Jurkat, Clone E6-1 (cell line): ENCODE measurements at places on chromosomes 11 and 22.

DNA sequence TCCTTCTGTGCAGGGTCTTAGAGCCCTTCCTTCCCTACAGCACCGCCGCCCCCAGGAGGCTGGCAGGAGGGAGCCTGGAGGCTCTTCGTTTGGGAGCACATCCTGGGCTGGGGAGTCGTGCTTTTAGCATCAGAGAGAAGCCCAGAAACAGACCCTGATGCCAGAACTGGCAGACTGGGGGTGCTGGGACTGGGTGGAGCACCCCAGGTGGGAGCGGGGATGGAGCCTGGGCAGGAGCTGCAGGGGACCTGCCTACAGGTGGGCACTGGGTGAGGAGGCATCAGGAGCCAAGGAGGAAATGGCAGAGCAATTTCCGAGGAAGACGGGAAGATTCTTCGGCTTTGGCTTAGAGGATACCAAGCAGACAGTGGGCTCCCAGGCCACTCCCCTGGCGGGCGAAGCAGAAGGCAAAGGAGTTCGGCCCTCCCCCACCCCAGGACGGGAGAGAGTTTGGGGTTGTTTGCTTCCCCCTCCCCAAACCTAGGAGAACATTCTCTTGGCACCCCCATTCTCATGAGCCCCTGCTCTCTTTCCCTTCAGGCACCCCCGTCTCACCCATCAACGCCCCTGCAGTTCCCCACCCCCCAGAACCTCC is 1.1 kb downstream of the SYT7 start:
- DNase-seq = no peak

DNA sequence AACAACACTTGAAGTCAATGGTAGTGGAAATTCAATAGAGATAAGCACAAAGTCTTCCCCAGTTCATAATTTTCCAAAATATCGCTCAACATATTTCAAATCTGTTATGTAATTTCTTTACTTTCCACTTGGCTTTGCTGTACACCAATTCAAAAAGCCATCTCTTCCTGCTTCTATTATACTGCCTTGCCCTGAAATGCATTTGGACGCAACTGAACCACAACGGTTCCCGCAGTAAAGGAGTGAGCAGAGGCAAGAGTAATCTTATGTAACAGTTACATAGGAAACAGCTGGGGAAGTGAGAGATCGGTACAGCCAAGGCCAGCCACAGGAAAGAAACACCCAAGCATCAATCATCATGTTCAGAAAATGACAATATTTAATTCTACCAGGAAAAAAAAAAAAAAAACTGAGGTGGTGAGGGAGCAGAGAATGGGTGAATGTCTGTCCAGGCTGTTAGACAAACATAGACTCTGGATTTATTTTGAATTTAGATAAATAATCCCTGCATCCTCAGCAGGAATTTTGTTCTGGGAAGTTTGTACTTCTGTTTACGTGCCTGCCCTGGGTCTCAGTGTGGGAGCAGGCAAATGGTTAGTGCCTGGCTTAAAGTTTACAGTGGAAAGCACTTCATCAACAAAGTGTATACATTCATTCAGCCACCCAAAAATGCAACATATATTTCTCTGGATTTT is 392.2 kb downstream of the ETS1 start:
- DNase-seq = peak; percentile 92

DNA sequence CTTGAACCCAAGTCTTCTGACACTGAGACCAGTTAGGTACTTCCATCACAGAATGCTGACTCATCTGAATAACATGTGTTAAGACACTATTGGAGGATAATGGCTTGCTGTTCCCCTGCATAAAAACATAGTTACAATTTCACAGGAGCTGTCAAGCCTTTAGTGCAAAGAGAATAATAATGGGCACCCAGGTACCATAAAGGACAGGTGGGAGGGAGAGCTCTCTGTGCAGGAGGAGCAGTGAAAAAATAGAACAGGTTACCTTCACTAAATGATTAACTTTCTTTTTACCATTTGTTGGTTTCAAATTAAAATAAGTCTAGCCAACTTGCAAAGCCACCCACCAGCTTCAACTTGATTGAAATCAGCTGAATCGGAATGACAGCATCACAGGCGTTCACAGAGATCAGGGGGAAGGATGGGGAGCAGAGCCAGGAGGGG is 173.2 kb downstream of the DSCAML1 start:
- DNase-seq = no peak

DNA sequence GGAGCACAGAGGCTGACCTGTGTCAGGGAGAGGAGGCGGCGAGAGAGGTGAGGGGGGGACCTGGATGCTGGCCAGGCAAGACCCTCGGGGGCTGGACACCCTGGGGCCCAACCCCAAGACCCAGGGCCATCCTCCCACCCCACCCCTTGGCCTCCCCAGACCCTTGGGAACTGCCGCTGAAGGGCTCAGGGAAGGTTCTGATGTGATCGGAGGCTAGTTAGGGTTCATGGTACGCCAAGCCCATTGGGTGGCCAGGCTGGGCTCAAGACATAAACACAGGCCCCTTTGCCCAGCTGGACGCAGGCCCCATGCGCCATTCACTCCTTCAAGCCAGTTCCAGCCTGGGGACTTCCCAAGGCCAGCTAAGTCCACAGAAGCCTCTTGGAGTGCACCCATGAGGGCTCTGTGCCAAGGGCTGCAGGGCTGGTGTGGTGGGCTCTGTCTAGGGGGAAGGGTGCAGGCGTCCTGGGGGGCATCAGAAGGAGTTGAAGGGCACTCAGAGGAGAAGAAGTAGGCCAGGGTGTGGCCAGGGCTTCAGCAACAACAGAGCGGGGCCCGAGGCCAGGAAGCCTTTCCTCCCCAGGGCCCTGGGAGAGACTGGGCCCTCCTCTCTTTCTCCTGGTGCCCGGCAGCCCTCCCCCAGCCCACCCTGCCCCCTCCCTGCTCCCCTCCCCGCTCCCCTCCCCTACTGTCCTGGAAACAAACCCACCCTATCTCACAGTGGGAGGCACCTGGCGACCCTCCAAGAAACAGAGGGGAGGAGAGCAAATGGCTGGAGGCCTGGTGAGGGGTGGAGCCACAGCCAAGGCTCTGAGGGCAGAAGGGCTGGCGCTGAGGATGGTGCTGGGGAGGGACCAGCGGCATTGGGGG is 12.9 kb downstream of the TSPAN32 start:
- no peak for DNase-seq

DNA sequence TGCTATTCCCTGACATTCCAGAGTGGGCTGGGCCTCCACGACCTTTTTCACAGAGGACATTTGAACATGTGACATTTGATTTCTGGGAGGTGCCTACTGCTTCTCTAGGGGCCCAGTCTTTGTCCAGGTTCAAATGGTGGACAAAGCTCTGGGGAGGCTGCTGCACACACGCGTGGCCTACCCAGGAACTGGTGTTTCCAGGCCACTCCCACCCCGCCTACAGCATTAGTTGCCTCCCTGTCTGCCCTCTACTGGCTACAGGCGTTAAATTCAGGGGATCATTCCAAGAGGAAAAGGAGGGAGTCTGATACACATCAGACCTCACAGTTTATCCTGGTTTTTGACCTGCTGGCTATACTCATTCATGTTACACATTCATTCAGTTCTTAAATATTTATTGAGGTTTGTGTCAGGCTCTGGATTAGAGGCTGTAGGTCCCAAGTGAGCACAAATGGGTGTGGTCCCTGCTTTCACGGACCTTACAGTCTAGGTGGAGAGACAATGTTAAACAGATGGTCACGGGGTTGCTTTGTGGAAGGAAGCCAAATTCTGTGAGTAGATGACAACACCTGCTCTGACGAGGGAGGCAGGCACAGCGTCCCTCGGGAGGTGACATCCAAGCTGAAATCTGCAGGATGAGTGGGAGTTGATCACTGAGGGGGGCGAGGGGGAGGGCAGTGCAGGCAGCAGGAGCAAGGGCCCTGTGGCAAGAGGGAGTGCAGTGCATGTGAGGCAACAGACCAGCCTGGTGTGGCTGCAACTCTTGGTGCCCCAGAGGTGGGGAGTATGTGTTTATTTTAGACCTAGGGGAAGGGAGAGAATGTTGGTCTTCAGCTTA is 11.8 kb downstream of the TUB start:
- DNase-seq = peak; percentile 54

DNA sequence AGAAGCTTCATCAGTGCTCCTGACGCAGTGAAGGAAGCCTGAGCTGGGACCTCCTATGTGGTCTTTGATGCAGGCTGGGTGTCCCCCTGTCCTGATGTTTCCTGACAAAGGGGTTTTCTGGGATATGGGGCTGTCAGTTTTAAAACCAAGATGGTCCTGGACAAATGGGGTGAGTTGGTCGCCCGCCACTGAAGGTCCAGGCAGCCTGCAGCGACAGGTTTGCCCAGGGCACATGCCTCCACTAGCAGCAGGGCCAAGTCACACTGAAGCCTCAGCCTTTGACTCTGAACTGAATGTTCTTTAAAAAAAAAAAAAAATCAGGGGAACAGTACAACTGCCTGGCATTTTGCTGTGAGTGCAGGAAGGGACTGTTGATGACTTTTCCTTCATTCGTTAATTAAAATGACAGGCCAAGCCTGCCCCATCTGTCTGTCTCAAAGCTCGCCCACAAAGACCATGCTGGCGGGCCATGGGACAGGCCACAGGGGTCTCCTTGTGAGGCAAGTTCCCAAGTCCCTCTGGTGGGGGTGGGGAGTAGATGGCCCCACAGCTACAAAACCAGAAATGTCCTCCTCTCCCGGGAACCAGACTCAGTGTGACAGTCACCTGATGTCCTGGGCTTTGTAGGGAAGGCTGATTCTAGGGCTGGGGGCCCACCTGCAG is 274.8 kb downstream of the CTTN start:
- DNase-seq = no peak

DNA sequence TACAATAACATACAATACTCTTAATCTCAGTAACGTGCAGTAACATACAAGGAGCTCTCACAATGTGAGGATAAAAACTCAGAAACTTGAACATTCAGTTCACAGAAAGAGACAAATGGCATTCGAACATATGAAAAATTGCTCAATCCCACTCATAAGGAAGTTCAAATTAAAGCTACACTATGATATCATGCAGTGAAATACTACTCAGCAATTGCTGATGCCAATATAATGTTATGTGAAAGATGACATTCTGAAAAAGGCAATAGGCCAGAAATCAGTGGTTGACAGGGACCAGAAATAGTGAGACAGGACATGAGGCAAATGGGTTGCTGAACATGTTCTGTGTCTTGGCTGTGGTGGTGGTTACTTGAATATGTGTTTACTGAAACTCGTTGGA is 33.7 kb upstream of the PITPNB start:
- no peak for DNase-seq

DNA sequence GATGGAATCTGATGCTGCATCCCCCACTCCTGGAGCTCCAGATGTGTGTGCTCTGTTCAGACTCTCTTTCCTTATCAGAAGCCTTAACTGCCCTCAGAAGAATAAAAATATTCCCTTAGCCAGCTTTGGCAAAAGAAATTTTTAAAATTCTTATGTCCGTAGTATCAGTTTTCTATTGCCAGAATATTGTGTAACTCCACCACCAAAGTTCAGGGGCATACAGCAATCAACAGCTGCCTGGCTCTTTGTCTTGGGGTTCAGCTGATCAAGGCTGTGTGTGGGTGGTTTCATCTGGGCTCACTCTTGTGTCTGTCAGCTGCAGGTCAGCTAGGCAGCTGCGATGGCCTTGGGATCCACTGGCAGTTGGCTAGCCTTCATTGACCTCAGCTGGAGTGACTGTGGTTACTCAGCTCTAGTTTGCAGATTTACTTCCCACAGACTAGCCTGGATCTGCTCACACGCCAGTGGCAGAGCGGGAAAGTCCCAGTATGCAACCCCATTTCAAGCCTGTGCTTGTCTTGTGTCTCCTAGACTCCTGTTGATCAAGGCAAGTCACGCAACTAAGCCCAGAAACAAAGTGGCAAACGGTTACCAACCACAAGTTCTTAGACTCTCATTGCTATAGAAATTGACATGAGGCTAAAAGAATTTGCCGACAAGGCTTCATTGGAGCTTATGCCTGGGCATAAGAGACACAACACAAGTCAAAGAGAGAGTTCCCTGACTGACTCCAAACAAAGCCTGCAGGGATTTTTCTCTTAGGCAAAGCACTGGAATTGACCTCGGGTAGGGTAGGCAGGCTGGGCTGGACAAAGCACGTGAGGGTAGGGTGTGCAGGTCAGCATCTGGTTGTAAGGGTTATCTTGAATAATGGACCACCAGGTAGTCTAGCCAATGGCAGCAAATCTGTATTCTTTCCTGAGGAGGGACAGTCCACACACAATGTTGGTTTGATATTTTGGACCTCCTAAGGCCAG is 7.5 kb downstream of the TMEM138 start:
- no peak for DNase-seq

- DNase-seq = no peak
These were observed 62.9 kb upstream of the PRODH start for GRCh38 chr22:18999008-18999407.

- no peak for DNase-seq
These were observed 23.4 kb downstream of the SYT9 start for GRCh38 chr11:7275133-7275532.

DNA sequence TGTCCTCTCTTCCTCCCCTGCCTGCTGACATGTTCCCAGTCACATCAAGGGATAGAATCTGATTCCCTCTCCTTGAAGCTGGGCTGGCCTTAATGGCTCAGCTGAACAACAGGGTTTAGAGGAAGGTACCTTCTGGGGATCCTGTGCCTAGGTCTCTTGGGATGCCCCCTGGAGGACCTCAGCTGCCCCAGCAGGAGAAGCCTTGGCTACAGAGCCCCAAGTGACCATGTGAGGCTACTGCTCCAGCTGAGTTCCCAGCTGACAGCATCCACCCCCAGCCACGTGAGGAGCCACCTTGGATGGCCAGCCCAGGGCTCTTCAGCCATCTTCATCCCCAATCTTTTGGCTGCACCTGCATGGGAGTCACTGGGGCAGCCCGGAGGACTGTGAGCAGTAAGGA is 1499.3 kb downstream of the TBC1D22A start:
- no peak for DNase-seq

- DNase-seq = no peak
These were observed 959 bp downstream of the JOSD1 start for GRCh38 chr22:38699784-38700183.

GRCh38 chr11:127218275-127218608 is 217.7 kb upstream of the KIRREL3 start:
- no peak for DNase-seq

DNA sequence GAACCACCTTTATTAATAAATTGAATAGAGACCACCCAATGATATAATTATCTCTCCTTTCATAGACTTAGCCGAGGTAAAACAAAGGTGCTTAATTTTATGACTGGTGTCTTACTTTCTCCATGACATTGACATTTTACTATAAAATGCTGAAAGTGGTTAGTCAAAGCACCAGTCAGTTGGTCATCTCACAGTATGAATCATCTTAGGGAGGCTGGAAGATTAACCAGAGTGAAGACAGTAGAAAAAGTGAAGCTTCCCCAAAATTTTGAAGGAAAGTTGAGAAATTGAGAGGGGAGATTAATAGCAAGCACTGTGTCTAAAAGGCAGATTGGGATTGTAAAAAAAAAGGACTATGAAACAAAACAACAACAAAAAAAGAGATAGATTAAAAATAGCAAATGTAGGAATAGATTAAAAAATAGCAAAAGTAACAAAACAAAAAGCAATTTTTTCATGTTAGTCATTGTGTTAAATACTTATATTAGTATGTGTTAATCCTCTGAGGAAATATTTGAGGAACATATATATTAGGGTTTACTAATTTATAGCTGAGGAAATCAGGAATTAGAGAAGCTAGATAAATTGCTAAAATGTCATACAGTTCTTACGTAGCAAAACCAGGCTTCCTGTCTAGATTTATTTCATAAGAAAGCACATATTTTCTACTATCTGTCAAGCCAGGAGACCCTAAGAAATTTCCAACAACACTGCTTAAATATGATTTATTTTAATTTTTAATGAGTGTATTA is 557.3 kb upstream of the ANO5 start:
- no peak for DNase-seq
